ENCODE measurements at places on chromosomes 1 and 21.

DNA sequence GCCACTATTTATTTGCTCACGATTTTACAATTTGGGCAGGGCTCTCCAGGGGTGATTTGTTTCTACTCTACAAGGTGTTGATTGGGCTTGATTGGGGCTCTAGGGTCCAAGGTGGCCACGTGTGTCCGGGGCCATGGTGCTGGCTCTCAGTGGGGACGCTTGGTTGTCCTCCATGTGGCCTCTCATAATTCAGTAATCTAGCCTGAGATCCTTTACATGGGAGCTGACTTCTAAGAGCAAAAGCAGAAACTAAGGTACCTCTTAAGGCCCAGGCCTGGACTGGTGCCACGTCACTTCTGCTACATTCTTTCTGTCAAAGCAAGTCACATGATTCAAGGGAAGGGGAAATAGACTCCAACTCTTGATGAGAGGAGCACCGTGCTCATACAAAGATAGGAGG lies 8.1 kb upstream of the PSRC1 start:
- DNase-seq: no peak

DNA sequence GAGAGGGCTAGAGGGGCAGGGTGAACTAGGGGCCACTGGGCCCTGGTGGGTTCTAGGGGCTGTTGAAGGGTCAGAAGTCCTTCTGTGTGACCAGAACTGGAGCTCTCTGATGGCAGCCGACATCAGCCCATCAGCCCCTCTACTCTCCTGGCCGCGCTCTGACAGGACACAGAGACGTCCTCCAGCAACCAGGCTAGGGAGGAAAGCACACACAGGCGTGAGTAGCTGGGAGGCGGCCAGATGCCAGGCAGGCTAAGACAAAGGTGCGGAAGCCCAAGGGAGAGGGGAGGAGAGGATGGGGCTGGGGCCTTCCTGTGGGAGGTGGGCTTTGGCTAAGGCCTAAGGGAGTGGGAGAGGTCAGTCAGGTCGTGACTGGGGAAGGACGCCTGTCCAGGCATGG lies 50.8 kb downstream of the OLFML2B start:
- no peak for DNase-seq

GRCh38 chr21:21232320-21232719 lies 234.1 kb downstream of the NCAM2 start:
- peak; percentile 88 for DNase-seq

GRCh38 chr1:15708486-15709137 lies 24.5 kb downstream of the PLEKHM2 start:
- DNase-seq: no peak

DNA sequence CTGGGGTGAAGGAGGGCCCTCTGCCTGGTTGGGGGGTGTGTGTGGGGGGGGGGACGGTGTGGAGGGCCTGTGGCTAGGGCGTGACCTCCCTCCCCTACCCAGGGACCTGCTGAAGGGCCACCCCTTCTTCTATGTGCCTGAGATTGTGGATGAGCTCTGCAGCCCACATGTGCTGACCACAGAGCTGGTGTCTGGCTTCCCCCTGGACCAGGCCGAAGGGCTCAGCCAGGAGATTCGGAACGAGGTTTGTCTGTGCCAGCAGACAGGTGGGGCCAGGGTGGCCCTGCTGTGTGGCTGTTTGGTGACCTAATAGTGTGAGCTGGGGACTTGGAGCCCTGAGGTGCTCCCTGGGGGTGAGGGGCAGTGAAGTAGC lies 43.9 kb downstream of the COQ8A start:
- DNase-seq: no peak

DNA sequence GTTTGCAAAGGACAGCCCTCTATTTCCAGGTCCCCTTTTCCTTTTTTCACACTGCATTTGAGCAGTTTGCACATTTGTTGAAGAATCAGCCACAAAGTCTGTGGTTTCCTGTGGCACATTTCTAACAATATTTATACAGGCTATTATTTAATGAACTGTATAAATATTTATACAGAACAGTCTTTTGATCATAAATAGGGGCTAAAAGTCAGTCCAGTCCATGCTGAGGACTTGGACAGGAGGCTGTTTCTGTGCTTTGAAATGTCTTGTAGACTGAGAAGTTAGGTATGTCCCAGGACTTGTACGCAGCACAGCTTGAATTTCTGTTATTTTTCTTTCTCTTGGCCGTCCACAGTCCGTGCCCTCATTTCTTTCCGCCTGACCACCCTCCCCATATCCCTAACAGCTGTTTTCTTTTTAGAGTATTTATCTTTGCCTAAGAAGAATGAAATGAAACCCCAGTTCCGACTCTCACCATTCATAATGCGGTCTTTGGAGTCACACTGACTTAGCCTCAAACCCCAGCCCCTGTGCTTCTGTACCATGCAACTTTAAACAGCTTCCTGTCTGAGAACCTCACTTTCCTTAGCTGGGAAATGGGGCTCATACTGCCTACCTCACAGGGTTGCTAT lies 19.7 kb downstream of the FGGY start:
- DNase-seq: peak; percentile 89

DNA sequence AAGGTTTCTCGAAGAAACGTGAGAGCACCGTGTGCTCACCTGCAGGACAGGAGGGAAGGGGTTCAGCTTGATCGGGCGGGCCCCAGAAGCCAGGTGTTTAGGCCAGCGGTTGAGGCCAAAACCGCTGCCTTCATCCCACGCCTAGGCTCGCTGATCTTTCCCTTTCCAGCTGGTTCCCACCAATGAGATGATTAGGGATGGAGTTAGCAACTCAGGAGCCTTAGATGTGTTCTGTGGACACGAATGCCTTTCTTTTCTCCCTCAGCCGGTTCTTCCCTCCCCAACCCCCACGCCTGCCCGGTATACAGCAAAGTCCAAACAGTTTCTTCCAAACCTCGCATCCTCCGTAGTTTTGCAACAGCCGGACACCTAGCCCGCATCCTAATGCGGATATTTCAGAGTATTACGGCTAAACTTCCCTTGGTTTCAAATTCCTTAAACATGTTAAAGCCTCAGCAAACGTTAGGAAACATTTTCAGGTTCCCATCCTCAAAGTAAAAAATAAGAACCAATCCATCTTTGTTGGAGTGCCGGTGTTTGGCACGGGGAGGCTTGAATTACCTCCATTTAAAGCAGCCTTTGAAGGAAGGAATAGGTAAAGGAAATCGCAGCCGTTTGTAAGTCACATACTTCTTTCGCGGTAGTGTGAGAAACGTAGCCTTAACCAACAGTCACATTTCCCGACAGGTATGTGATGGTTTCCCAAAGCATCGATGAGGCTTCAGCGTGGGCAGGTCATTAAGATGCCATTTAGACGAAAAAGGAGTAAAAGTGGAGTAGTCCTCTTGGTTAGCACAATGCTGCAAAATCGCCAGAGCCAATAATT lies 1.1 kb downstream of the LRRC8C start:
- DNase-seq: peak; percentile 49

GRCh38 chr1:27026621-27027574 lies 14.2 kb upstream of the TENT5B start:
- peak; percentile 81 for DNase-seq

DNA sequence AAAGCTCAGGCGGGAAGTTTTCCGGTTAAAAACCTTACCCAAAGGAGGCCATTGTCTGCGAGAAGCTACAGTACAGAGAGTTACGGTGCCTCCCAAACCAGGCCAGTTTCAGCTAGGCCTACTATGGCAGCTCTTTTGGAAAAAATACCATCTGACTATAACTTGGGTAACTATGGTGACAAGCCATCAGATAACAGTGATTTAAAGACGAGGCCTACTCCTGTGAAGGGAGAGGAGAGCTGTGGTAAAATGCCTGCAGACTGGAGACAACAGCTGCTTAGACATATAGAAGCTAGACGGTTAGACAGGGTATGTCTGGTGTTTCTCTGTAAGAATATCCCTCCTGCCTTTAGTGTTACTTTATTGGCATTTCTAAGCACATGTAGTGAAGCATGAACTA lies 165.9 kb downstream of the LRRC40 start:
- DNase-seq: no peak

- DNase-seq: no peak
Measured at GRCh38 chr1:36733748-36734147, 251.0 kb upstream of the CSF3R start.

- DNase-seq: peak; percentile 81
Measured at GRCh38 chr1:84122780-84123382, 21.2 kb upstream of the PRKACB start.

GRCh38 chr1:21139601-21140000 lies 37.1 kb downstream of the EIF4G3 start:
- DNase-seq: peak; percentile 48

DNA sequence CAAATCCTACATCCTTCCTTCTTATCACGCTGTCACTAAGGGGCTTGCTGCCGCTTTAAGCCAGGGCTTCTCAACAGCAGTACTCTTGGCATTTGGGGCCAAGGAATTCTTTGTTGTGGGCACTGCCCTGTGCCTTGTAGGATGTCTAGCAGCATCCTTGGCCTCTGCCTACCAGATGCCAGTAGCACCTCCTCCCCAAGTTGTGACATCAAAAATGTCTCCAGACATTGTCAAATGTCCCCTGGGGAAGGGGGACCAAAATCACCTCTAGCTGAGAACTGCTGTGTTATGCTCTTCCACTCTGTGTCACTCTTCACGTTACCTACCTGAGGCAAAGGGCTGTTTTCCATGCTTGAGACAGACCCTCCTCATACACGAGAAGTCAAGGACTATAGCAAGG lies 400.3 kb upstream of the POU3F1 start:
- no peak for DNase-seq

- peak; percentile 93 for DNase-seq
Measured at GRCh38 chr1:119712342-119713038, 756 bp downstream of the PHGDH start.

GRCh38 chr1:239040523-239040922 lies 345.8 kb upstream of the CHRM3 start:
- DNase-seq: no peak

GRCh38 chr1:61124078-61124477 lies 41.7 kb downstream of the NFIA start:
- no peak for DNase-seq

DNA sequence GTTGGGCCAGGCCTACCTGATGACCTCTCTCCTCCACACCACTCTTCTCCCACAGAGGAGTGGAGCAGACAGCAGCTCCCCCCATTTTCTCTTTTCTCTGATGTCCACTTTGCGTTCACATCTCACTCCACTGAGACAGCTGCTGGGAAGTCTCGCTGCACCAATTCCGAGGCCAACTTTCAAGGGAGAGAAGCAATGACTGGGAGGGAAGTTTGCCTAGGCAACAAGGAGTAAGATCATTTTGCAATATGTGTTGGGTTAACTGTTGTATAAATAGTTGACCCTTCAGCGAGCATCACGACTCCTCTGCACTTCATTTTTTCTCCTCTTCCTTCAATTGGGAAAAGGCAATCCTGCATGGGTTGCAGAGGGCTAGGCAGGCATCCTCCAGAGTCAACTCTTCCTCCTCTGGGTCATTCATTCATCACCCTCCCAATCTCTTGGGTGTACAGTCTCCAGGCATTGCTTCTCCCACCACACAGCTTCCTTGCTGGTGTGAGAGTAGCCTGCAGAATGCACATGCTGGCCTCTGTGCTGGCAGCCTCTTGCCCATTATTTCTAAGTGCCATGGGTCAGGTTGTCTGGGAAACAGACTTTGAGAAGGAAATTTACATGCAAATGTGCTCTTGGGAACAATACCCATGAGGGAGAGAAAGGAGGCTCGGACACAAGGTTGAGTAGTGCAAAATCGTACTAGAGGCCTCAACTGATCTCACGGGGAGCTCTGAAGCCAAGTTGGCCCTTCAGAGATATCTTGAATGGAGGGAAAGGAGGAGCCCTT lies 75.8 kb upstream of the BCAR3 start:
- no peak for DNase-seq

DNA sequence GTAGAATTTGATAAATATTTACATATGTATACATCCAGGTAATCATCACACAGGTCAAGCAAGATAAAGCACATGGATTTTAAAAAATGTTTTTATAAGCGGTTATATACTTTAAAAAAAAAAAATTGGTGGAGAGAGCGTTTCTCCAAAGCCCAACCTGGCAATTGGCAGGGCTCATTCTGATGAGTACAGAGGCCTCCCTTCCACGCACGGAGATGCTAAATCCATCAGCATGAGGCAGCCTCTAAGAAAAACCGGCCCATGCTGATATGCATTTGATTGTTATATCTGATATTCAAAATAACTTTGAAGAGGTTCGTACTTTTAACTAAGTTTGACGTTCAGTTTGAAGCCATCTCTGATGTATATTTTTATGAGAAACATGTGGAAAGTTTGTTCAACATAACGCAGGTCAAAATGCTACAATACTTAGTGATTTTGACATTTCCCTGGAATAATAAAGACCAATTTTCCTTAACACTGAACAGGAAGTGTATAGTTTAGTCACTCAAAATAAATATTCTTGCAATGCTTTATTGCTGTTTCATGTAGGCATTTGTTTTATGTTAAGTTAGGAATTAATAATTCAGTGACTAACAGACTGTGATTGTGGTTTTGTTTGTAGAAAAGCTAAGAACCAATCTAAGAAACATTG lies 151.7 kb downstream of the NR5A2 start:
- peak; percentile 16 for DNase-seq

DNA sequence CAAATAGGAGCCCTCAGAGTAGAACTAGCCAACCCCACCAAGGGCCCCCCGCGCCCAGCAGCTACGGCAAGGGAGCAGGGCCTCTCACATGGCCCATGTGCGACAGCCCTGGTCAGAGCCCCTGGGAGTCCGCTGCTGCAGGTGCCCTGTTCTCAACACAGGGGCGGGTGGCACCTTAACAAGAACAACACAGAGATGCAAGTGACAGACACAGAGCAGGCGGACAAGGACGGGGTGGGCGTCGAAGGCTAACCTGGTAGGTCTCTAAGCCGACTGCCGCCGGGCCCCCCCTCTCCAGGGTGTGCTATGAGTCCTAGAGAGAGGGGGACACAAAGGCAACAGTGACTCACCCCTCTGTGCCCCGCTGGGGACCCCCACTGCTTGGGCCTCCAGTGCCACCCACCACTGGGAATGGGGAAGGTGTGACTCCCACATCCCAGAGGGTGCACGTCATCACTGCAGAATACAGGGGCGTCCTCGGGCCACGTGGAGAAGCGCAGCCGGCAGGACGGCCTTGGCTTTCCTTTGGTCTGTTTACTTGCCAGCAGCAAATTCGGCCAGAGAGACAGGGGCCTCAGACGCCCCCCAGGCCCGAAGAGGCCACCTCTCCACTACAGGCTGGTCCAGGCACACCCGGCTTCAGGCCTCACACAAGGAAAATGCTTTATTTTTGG lies 44.8 kb downstream of the PRDM15 start:
- no peak for DNase-seq

DNA sequence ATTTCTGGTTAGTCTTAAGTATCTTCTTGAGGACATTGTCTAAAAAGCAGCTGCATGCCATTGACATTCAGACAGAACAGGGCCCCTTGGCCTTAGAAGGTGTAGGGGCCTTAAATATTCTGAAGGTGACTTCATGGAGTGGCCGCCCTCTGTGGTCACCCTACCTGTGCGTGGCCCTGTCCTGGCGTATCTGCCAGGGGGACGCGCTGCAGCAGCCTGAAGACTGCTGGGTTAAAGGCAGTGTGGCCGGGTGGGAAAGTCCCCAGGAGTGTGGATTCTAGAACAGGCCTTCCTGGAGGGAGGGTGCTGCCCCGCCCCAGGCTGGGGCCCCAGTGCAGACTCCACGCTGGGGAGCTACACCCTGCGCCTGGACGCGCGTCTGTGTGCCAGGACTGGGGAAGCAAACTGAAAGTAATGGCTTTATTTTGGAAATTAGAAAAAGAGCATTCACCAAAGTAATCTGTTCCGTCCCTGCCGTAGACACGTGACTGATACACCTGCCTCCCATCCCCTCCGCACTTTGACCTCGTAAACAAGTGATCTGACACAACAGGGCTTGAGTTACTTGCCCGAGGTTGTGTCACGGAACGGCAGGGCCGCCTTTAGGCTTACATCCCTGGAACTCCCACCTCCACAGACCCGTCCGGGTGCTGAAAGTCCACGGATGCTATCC lies 1.8 kb downstream of the AGPAT3 start:
- peak; percentile 7 for DNase-seq

Data from choroid plexus epithelial cell (primary cell).